ENCODE measurements at places on chromosomes 7 and 10. TPM values are rescaled to one million over a fixed set of nuclear protein-coding genes. Genes with fewer than 3 reads are reported as not detected.

ECHS1 gene
- total RNA-seq: 53.5 TPM

SPDYE18 gene
- not detected for total RNA-seq

PLEKHS1 gene
- total RNA-seq: 13.8 TPM

SEMA3A gene
- 24.3 TPM for total RNA-seq

DNA sequence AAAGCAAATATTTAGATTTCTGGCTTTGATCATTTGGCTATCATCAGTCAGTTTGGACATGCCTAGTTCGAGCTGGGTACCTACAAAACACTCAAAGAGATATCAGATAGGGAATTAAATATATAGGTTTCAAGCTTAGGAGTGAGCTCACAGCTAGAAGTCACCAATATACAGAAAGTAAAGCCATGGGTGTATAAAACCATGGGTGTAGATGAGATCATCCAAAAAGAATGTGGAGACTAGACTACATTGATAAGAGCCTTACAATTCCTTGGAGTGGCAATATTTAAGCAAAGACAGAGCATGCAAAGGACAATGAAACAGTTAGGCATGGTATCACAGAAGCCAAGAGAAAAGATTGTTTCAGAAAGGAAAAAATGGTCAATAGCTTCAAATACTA lies 7.2 kb upstream of the RALA start:
- no peak overlapping the region for H3K4me3 ChIP-seq
- H3K27me3 ChIP-seq: no peaks in the 10 kb centered on the region
- H3K36me3 ChIP-seq: no peaks in the 10 kb centered on the region
- DNase-seq: no peak

DNA sequence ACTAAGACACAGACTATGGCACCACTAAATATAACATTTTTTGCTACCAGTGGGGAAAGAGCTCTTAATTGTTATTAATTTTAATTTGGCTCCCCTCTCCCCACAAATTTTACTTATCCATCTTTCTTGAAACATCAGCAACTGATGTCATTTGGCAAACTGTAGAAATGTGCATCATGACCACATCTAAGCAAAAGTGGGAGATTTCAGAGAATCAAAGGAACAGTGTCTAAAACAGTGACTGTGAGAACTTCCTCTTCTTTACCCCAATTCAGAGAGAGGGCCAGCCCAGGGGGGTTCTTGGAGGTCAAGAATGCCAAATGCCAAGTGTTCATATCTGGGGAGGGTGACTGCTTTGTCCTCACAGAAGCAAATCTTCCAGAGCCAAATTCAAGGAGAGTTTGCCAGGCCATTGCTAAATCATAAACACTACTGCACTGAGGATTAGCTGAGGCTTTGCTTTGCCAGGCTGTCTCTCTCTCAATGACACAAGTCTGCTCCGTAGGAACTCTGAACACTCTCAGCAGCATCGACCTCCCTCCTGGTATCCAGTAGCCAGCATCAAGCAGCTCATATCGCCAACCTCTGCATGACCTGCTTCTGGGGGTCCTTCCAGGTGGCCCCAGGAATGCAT lies 65.6 kb downstream of the ITIH5 start:
- H3K36me3 ChIP-seq: no peaks in the 10 kb centered on the region
- peaks cover 62% of the 10 kb centered on the region for H3K27me3 ChIP-seq
- H3K27ac ChIP-seq: no peak overlapping the region
- no peak overlapping the region for H3K4me3 ChIP-seq
- no peaks in the 10 kb centered on the region for H3K4me1 ChIP-seq
- DNase-seq: no peak

DNA sequence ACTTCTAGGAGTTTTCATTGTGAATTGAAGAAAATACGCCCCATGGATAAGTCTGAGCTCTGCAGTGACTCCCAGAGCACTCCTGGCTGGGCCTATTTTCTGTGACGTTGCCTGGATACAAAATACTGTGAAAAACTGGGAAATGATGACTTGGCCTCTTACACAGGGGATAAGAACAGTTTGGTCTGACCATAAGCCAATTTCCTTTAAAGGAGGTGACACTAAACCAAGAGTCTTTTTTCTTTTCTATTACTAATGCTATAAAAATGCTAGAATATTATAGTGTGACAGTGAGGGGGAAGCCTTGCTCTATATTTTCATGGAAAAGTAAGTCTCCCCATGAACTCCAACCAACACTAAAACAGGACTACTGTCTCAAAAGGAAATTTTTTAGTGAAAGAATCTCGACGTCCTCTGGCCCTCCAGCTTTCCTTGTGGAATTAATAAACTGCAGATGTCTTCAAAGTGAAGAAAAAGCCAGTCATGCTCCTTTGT lies 45.5 kb downstream of the MYOF start:
- peaks cover 46% of the 10 kb centered on the region for H3K4me1 ChIP-seq
- H3K4me3 ChIP-seq: peak overlapping the region; percentile 57
- peaks cover 66% of the 10 kb centered on the region for H3K36me3 ChIP-seq
- H3K27ac ChIP-seq: peak overlapping the region; percentile 99
- no peaks in the 10 kb centered on the region for H3K27me3 ChIP-seq

DNA sequence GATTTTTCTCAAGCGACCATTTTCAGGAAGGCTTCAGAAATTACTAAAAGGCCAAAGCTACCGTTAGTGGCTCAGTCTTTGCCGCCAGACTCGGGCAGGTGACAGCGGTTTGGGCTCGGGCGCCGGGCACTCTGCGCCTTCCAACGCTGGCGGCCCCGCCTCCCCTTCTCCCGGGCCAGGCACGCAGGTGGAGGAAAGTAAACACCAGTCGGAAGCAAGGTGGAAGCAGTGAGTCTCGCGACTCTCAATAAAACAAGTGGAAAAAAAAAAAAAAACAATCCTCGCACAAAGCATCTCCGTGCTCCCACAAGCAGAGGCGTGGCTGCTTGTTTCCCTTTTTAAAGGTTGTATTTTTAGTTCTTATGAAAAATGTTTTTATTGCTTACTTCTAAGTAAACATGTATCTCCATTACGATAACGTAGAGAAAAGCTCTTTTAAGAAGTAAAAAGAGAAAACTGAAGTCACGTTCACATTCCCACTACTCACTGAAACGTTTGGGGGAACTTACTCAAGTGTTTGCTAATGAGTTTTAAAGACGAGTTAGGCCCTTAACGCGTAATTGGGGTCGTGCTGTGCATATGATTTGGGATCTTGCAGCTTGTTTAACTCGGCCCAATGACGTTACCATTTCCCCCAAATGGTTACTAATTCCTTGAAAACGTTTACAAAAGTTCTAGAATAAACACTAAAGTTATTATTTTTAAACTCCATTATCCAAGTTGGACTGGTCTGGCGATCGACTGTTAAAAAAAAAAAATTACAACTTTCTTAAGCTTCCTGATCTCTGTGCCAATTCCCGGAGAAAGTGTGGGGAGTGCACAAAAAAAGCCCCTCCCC lies 864 bp downstream of the CDCA7L start:
- H3K4me3 ChIP-seq: peak overlapping the region; percentile 95
- peak overlapping the region; percentile 97 for H3K27ac ChIP-seq
- peaks cover 22% of the 10 kb centered on the region for H3K36me3 ChIP-seq
- peak; percentile 88 for DNase-seq
- H3K4me1 ChIP-seq: peaks cover 33% of the 10 kb centered on the region
- peaks cover 9% of the 10 kb centered on the region for H3K27me3 ChIP-seq

DNA sequence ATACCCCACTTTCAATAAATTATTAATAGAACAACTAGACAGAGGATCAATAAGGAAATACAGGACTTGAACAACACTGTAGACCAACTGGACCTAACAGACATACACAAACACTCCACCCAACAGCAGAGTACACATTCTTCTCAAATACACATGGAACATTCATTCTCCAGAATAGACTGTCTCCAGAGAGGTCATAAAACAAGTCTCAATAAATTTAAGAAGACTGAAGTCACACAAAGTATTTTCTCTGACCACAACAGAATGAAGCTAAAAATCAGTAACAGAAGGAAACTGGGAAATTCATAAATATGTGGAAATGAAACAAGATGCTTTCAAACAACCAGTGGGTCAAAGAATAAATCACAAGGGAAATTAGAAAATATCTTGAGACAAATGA lies 119.8 kb downstream of the SMURF1 start:
- H3K4me3 ChIP-seq: no peak overlapping the region
- no peaks in the 10 kb centered on the region for H3K27me3 ChIP-seq
- no peak for DNase-seq
- peaks cover 27% of the 10 kb centered on the region for H3K36me3 ChIP-seq

- peak; percentile 54 for DNase-seq
- H3K27me3 ChIP-seq: no peaks in the 10 kb centered on the region
- peaks cover 20% of the 10 kb centered on the region for H3K4me1 ChIP-seq
- H3K27ac ChIP-seq: peak overlapping the region; percentile 69
- peaks cover 50% of the 10 kb centered on the region for H3K36me3 ChIP-seq
Measured at GRCh38 chr7:116258734-116259133, 48.4 kb downstream of the TES start.

DNA sequence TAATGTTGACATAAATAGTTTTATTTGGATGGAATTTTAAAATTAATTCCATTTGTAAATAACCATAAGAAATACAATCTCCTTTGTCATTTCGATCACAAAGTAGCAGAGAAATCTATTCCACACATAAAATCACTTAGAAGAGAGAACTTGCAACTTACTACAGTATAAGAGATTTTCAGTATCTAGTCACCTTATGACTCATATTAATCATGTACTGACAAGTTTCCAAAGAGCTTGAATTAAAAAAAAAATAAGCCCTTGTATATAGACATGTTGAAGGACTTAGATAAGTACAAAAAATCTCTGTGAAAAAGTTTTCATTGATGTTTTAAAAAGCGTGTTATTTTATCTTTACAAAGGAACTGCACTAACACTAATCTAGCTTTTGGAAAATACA lies 207.1 kb upstream of the ETV1 start:
- H3K27ac ChIP-seq: no peak overlapping the region
- no peaks in the 10 kb centered on the region for H3K36me3 ChIP-seq
- H3K27me3 ChIP-seq: no peaks in the 10 kb centered on the region
- H3K4me3 ChIP-seq: no peak overlapping the region

- no peak overlapping the region for H3K27ac ChIP-seq
- H3K4me1 ChIP-seq: no peaks in the 10 kb centered on the region
- no peaks in the 10 kb centered on the region for H3K36me3 ChIP-seq
Measured at GRCh38 chr10:101323495-101323894, 30.5 kb upstream of the BTRC start.

GRCh38 chr10:62640411-62640810 lies 164.1 kb upstream of the ADO start:
- H3K27me3 ChIP-seq: no peaks in the 10 kb centered on the region
- peak; percentile 6 for DNase-seq
- H3K4me3 ChIP-seq: no peak overlapping the region
- no peak overlapping the region for H3K27ac ChIP-seq
- H3K4me1 ChIP-seq: no peaks in the 10 kb centered on the region
- no peaks in the 10 kb centered on the region for H3K36me3 ChIP-seq
